ENCODE measurements at places on chromosomes 7 and 10. TPM values are rescaled to one million over a fixed set of nuclear protein-coding genes. Genes with fewer than 3 reads are reported as not detected.

ZNF33A gene
- 12.2 TPM for total RNA-seq

- no peak for DNase-seq
Measured at GRCh38 chr7:72278550-72278949, 133.6 kb downstream of the CALN1 start.

XPNPEP1 gene
- 153 TPM for total RNA-seq

DNA sequence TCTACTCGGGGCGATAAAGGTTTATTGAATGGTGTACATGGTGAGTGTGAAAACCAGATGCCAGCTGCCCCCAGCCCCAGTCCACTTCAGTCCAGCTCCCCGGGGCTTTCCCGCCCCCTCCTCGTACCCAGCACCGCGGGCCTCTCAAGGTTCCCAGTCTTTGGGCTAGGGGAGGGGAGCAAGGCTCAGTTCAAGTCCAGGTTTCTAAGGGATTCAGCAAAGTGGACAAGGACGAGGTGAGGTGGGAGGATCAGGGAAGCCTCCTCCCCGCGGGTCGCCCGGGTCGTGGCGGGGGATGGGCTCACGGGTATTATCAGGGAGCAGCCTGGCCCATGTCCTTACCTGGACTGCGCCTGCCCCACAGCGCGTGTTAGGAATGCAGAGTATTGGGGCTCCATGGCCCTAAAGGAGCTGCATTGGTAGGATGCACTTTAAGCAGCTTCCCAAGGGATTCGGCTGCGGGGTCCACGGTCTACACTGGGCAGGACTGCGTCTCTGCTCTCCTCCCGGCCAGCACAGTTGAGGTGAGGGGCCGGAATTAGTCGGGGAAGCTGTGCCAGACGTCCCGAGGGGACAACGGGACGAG is 541 bp upstream of the PFKFB3 start:
- DNase-seq = no peak

DNA sequence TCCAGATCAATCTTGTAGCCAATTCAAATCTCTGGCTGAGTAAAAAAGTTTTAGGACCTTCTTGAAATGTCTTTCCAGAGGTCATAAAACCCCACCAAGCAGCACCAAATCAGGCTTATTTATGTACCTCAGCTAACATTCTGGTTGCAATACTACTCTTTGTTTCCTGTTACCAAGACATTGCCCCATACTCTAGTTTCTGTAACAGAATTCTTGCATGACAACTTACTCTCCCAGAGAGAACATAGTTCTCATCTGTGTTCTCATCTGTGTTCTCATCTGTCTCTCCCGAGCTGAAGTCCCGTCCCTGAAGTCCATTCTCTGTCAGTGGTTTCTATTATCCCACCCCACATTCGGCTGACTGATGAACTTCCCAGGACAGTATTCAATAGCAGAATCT is 1285.1 kb downstream of the XPNPEP1 start:
- DNase-seq = no peak

DNA sequence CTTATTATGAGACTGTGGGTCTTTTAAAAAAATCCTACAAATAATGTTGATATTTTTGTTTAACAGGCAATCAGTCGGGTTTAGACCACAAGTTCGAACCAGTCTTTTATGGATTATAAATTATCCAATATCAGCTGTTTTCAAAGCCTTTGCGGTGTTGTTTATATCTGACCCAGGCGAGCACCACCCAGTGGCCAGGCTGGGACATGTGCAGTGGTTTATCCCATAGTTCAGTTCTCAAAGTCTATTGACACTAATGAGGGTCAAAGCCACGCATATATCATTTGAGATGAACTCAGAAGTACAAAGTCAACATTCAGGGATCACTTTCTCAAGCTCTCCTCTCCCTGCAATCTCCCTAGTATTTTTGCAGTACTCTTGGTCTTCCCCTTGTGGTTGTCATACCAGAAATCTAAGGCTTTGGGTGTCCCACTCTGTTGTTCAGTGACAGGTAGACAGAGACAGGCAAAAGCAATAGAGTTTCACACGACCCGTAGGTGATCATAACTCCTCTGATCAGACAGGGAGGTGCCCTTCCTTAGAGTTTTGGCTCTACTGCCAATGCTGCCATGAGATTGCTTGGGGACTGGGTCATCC is 117.4 kb upstream of the POM121L12 start:
- DNase-seq = no peak

GPR85 gene
- not detected for total RNA-seq

GRCh38 chr7:129055861-129056464 is 1.1 kb upstream of the TNPO3 start:
- DNase-seq = peak; percentile 10

GDF2 gene
- not detected for total RNA-seq

DNA sequence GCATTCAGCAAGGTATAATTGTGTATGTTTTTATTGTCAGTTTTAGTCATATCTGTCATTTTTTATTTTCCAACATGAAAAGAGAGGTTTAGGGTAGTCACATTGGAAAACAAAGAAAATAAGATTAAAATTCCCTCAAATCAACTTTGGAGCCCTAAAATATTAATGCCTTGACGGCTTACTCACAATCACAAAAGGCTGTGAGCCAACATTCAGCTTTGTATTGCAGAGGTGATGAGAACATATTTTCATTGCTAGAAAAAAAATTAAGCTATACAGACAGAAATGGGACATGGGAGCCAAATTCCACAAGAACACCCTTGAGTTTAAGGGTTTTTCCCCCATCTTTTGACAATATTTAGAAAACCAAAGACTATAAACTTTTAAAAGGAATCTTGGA is 30.2 kb downstream of the CALD1 start:
- no peak for DNase-seq

GRCh38 chr7:127600885-127601284 is 7.3 kb downstream of the FSCN3 start:
- no peak for DNase-seq

OR6V1 gene
- total RNA-seq = not detected

DNA sequence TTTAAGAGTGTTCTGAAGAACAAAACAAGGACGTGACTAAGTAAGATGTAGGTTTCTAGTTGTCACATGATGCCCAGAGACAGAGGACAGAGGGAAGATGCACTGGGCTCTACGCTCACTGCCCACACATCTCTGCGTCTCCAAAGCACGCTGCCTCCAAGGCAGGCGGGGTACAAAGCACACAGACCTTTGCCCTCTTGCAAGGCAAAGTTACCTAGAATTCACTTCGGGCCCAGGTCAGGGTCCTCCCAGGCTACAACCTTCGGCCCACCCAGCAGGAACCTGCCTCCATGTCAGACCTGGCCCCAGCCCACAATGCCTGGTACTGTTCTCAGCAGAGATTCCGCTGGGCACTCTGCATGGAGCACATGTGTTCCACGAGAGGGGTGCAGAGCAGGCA is 26.5 kb downstream of the GRB10 start:
- DNase-seq = no peak

- no peak for DNase-seq
Measured at GRCh38 chr7:107922886-107923285, 31.9 kb downstream of the DLD start.

DNA sequence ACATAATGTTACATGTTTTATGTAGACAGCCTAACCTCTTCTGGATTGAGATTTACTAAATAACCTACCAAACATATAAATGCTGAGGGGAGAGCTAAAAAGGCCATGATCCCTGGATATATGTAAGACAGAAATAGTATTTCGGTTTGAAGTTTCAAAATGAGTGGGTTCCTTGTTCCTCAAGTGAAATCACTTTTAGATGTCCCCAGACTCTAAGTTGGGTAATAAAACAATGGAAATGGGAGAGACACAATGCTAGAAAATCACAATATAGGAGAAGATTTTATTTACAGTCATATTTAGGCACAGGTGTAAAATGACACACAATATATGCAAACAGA is 56.5 kb downstream of the SHTN1 start:
- no peak for DNase-seq

DNA sequence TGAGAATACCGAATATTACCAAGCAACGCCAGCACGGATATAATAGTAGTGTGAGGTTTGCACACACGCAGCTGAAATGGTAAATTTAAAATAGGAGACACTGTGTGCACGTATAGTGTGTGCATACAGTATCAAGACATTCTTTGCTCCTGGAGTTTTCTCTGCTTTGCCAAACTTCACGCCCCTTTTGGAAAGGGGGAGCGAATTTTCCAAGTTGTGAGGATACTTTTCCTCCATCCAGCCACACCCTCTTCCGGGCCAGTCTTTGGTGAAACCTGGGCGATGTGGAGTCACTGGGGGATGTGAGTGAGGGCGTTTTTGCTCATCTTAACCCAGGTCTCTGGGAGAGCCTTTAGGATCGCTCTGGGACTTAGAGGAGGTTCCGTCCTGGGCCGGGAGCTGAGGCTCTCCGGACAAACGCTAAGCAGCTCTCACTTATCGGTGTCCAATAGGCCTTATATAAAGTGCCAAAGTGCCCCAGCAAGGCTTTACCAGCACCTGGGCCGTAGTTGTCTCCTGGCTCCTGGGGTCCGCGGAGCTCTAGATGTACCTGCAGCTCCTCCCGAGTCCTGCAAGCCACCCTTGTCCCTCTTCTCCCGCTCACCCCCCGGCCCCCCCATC is 160.0 kb upstream of the MKI67 start:
- no peak for DNase-seq
